ENCODE measurements at places on chromosomes 11 and 22.

- DNase-seq, result no peak
Measured at GRCh38 chr11:106491751-106492150, 414.3 kb downstream of the AASDHPPT start.

GRCh38 chr11:93697611-93698010 lies 36.1 kb downstream of the CEP295 start:
- DNase-seq, result no peak

DNA sequence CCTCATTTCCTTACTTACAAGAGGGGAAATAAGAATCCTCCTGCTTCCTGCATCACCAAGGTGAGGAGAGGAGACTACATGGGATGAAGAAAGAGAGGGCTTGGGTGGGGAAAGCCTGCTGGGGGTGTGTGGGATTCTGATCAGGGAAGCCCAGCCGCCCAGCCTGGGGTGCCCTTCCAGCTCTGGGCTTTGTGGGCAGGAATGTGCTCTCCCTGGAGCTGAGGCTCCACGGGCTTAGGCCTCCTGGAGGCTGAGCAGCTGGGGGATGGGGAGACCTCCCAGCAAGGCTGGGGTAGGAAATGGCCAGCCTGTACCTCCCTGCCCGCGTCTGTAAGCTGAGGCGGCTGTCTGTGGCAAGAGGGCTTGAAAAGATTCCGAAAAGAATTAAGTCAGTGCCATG lies 206.1 kb downstream of the GRIK4 start:
- no peak for DNase-seq

DNA sequence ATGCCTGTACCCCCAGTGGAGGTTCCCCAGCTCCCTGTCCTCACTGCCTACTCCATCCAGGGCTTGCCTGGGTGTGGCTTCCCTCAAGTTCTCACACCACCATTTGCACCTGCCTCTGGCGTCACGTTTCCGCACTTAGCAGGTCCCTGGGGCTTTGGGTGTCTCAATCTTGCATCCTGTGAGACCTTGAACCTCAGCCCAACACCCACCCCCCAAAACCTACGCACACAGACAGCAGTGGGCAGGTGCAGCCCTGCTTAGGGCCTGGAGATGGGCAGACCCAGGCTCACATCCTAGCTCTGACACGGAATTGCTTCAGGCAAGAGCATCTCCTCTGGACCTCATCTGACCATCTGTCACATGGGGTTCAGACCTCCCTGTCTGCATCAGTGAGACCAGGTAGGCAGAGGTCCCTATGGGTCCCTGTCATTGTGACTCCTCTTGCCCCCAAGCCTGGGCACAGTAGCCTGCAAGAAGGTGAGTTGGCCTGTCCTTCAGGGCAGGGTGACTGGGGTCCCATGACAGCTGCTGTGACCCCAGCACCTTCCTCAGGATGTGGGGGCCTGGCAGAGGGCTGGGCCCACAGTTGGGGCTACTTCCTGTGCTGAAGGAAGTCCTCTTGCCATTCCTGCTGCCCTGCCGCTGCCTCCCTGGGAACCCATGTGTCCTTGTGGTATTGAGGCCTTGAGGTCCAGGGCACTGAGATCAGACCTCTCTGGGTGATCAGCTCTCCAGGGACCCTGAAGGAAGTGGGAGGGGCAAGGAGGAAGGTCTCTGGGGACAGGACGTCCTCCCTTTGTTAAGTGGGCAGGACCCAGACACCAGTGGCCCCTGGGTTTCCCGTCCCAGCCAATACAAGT lies 2.0 kb downstream of the SIPA1 start:
- peak; percentile 58 for DNase-seq

DNA sequence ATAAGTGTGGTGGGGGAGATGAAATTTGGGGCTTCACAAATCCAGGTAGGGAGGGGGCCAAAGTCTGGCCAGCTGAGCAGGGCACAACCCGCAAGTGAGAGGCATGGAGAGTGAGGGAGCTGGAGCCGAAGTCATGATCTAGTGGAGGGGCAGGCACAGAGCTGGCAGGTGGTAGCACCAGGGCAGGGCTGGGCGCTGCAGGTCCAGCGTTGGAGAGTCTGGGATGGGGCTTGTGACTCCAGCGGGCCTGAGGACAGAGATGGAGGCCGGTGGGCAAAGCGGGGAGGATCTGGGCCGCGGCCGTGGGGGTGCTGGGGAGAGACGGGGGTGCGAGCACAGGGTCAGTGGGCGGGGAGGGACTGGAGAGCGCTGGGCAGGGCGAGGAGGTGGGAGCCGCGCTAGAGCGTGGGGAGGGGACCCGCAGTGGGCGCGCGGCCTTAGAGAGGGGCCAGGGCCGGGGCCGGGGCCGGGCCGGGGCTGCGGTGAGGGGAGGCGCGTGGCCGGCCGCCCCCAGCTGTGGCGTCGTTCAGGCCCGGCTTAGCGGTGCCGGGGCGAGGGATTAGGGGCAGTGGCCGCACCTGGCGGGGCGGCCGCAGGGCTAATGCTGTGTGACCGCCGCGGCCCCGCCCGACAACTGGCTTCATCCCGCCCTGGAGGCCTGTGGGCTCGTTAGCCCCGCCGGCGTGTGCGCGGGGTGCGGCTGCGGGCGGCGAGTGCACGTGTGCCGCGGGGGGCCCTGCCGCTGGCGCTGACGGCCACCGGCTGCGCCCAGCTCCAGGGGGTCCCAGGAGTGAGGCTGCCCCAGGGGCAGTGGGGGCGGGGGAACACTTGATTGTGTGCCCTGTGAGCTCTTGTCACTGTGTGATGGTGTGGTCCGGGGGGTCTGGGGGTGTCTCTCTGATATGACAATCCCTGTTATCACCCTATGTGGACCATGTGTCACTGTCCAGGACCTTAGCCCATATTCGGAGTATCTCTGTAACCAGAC lies 23.6 kb upstream of the MYOD1 start:
- no peak for DNase-seq

DNA sequence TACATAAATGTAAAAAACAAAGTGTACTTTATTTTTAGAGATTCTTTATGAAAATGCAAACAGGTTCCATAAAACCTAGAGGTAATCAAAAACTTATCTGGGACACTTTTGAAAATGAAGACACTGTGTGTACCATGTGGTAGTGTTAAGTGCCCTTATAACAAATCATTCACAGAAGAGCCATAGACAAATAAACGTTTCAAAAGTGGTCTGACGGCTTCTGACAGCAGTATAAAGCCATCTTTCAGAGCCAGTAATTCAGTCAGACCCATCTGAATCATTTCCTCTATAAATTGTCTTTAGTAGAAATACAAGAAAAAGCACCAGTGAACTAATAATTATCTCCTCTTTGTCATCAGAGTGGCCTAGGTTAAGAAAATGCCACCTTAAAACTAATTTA lies 100.0 kb downstream of the PAX6 start:
- no peak for DNase-seq

GRCh38 chr11:66567787-66568123 lies 651 bp downstream of the CTSF start:
- no peak for DNase-seq

DNA sequence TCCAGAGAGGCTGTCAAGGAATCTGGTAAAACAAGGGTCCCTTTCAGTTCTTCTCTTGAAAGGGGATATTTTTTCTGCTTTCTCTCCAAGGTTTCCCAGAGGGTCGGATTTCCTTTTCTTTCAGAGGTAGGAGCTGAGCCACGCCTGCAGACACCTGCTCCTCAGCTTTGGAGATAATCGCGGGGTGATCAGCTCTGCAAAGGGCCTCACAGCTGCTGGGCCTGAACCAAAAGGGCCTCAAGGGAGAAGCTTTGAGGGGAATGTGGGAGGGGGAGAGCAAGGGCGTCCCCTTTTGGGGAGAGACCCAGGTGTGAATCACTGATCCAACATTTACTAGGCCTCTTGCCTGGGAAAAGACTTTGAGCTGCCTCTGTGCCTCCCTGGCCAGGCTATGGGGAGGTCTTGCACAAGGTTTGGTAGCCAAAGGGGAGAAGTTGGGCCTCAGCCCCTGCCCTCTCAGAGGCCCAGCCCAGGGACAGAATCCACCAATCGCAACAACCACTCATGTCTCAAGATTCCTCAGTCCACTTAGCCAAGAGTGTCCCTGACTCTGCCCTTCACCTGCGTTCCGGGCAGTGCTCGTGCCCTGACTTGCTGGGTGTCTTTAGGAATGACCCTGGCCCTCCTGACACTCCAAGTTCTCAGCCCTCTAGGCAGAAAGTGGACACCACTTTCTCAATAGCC lies 14.0 kb upstream of the TP53I11 start:
- DNase-seq, result no peak

GRCh38 chr22:43230971-43231723 lies 44.2 kb upstream of the TTLL12 start:
- peak; percentile 18 for DNase-seq

DNA sequence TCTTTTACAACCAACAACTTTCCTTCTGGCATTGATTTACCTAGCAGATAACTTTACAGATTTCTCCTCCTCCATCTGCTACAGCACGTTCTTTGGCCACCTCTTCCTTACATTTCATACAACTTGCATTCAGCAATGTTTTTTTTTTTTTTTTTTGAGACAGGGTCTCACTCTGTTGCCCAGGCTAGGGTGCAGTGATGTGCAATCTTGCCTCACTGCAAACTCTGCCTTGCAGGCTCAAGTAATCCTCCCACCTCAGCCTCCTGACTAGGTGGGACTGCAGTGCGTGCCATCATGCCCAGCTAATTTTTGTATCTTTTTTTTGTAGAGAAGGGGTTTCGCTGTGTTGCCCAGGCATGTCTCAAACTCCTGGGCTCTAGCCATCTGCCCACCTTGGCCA lies 6.5 kb downstream of the PDE3B start:
- no peak for DNase-seq

- DNase-seq, result no peak
Measured at GRCh38 chr22:48240935-48241230, 1478.4 kb downstream of the TBC1D22A start.
